ENCODE measurements at places on chromosomes 1 and 21.

DNA sequence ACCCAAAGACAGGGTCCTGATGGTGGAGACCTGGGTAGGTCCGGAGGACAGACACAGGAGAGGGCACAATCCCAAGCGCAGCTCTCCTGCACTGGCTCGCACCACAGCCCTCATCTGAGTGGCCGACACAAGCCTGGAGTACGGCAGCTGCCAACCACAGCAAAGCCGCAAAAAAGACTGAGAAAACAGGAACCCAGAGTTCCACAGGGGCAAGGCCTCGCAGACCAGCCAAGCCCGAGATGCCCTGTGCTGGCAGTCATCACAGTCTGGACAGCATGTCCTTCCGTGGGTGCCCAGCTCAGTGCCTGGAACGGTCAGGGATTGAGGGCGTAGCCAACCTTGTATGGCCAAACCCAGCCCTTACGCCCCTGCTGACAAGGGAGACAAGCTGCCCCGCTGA lies 11.4 kb downstream of the ZBTB48 start:
- no peak for DNase-seq

- DNase-seq: no peak
Observed at GRCh38 chr1:169873582-169874199, 20.0 kb downstream of the SCYL3 start.

DNA sequence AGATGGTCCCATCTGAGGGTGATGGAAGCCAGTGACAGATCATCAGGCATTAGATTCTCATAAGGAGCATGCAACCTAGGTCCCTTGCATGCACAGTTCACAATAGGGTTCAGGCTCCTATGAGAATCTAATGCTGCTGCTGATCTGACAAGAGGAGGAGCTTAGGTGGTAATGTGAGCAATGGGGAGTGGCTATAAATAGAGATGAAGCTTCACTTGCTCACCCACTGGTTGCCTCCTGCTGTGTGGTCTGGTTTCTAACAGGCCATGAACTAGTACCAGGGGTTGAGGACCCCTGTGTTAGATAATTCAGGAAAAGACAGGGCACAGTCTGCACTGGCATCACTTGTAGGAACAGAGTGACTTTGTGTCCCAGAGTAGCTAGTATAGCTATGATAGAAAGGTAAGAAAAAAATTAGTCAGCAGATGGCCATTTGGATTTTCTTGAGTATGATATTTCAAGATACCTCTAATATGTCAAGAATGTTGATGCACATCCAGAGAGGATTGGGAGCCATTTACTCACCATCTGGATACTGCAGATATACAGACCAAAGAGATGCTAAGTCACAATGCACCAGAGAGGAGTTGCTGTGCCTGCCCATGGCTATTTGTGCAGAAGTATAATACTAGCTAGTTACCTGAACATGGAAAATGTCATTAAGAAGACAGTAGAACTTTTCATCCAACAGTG lies 53.6 kb downstream of the ADCY10 start:
- DNase-seq: peak; percentile 49

- peak; percentile 24 for DNase-seq
Observed at GRCh38 chr21:29376556-29376955, 77.8 kb downstream of the BACH1 start.

- no peak for DNase-seq
Observed at GRCh38 chr1:202164271-202165037, 4.1 kb upstream of the PTPN7 start.

GRCh38 chr1:178548108-178548507 lies 35.2 kb downstream of the TEX35 start:
- no peak for DNase-seq

- peak; percentile 14 for DNase-seq
Observed at GRCh38 chr1:222592171-222592570, 2.4 kb upstream of the TAF1A start.

GRCh38 chr1:29282924-29283803 lies 46.8 kb downstream of the PTPRU start:
- DNase-seq: peak; percentile 85

DNA sequence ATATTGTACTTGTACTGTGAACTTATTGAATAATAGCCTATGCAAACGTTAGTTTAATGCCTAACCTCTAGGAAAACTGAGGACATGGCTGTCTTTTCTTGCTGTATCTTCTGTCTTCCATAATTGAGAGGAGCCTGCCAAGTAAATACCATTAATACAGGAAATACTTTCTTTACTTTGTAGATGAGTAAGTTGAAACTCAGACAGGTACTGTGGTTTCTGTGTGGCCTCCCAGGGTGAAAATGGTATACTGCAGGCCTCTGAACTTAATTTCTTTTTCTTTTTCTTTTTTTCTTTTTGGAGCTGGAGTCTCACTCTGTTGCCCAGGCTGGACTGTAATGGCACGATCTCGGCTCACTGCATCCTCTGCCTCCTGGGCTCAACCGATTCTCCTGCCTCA lies 208.8 kb upstream of the ADGRL4 start:
- DNase-seq: no peak

DNA sequence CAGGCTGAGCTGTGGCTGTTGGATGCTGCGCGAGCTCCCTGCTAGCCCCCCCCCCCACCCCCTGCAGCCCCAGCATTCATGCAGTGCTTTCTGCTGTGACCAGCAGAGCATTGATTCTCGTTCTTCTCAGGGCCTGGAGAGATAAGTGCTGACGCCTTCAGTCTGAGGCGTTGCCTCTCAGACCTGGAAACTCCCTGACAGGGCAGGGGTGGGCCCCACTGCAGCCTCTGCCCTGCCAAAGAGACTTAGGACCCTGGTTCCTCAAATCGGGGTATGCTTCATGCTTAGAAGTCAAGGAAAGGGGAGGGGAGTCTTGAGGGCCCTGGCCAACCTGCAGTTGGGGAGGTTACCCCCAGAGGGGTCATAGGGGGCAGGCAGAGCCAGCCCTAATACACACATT lies 38.5 kb downstream of the PTPRF start:
- DNase-seq: no peak

DNA sequence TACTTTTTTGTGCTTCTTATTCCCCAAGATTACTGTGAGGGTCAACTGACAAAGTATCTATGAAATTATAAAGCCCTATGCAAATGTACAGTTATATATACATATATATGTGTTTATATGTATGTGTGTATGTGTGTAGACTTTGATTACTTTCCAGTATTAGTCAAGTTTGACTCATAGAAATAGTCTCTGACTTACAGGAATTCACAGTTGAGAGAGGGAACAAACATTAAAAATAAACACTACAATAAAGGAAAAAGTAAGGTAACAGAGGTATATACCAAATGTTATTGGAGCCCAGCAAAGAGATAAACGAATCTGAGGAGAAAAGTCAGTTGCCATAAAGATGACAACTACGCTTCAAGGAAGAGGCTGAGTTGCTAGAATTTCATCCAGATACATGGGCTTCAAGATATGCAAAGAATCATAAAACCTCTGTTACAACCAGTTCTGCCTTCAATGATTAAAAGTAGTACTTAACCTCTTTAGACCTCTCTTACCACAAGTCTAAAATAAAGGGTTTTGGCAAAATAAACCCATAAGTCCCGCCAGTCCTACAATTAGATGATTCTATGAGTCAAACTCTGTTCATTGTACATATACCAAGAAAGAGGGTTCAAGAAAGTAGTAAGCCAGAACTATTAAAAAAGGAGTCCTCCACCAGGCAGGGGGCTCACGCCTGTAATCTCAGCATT lies 7.2 kb downstream of the IFT25 start:
- peak; percentile 77 for DNase-seq

DNA sequence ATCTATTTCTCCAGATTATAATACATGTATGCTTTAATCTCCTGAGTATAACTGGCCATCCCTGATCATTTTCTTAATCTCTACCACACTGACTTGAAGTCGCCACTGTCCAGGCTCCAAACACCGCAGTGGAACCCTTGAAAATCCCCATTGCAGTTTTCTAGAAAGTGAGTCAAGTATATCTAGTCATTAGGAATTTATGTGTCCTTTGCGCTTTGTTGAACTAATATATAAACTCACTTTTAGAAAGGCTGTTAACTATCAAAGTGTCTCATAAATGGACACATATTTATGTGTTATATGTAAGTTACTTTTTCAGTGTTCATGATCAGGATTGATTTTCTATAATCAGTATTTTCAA lies 211.5 kb downstream of the PATJ start:
- DNase-seq: no peak

- DNase-seq: peak; percentile 92
Observed at GRCh38 chr1:206430031-206430983, 40.0 kb upstream of the IKBKE start.

Measured in iris pigment epithelial cell (primary cell).